ENCODE measurements at places on chromosomes 2 and 18.

- peak; percentile 18 for DNase-seq
These were observed 376.7 kb downstream of the TDRD15 start for GRCh38 chr2:21500401-21500945.

GRCh38 chr2:155100261-155100660 is 401.8 kb downstream of the KCNJ3 start:
- no peak for DNase-seq

GRCh38 chr2:218471982-218472381 is 53.1 kb downstream of the VIL1 start:
- DNase-seq, result no peak

DNA sequence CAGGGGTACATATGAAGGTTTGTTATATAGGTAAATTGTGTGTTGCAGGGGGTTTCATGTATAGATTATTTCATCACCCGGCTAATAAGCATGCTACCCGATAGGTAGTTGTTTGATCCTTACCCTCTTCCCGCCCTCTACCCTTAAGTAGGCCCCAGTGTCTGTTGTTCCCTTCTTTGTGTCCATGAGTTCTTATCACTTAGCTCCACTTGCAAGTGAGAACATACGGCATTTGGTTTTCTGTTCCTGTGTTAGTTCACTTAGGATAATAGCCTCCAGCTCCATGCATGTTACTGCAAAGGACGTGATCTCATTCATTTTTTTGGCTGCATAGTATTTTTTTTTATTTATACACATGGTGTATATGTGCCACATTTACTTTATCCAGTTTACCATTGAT is 34.2 kb upstream of the ELAC1 start:
- no peak for DNase-seq

GRCh38 chr2:117702098-117702497 is 112.4 kb upstream of the DDX18 start:
- no peak for DNase-seq

GRCh38 chr18:56161566-56162260 is 476.7 kb downstream of the TXNL1 start:
- DNase-seq, result no peak

DNA sequence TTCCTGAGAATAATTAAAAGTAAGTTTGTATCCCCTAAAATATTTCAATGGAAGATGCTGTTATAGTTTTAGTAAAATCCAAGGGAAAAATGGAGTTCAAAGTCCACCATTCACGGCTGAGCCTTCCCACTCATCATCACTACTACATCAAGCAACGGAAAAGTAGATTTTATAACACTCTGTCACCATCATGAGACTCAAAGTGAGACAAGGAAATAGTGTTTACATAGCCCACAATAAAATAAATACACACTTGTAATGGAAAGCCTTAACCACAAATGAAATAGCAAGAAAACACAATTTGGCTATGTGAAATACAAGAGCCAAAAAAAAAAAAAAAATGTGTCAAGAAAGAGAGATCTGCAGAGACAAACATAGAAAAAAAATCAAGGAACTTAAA is 569.9 kb upstream of the REG3G start:
- no peak for DNase-seq

- DNase-seq, result no peak
These were observed 30.7 kb upstream of the LGALSL start for GRCh38 chr2:64423303-64423702.

DNA sequence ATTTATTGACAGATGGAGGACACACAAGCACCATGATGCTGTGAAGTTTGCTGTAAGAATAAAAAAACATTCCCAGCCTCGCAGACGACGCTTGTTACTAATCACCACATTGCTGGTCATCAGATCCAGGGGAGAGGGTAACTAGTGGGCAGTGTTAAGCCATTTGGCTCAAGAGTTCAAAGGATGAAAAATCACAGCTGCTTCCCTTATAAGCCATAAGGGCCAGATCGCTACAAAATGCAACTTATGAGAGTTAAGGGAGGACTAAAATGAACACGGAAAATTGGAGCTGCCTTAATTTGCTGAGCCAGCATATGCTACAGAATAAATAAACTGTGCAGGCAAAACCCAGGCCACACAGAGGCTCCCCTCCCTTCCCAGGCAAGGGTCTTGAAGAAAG is 522.6 kb downstream of the TDRD15 start:
- DNase-seq, result no peak

DNA sequence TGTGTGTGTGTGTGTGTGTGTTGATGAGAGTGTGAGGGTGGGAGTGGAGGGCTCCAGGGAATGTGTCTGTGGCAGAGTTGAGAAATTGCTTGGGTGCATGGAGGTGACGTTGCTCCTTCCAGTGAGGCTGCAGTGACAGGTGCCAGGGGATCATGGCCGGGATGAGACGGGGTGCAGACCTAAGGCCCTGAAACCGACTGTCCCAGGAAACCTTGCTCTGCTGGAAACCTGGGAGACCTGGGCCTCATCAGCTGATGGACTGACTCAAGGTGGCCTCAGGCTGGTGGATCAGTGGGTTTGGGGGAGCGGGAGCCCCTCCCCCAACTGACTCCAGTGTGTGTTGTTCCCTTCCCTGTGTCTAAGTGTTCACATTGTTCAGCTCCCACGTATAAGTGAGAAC is 56.6 kb downstream of the INHBB start:
- DNase-seq, result no peak

DNA sequence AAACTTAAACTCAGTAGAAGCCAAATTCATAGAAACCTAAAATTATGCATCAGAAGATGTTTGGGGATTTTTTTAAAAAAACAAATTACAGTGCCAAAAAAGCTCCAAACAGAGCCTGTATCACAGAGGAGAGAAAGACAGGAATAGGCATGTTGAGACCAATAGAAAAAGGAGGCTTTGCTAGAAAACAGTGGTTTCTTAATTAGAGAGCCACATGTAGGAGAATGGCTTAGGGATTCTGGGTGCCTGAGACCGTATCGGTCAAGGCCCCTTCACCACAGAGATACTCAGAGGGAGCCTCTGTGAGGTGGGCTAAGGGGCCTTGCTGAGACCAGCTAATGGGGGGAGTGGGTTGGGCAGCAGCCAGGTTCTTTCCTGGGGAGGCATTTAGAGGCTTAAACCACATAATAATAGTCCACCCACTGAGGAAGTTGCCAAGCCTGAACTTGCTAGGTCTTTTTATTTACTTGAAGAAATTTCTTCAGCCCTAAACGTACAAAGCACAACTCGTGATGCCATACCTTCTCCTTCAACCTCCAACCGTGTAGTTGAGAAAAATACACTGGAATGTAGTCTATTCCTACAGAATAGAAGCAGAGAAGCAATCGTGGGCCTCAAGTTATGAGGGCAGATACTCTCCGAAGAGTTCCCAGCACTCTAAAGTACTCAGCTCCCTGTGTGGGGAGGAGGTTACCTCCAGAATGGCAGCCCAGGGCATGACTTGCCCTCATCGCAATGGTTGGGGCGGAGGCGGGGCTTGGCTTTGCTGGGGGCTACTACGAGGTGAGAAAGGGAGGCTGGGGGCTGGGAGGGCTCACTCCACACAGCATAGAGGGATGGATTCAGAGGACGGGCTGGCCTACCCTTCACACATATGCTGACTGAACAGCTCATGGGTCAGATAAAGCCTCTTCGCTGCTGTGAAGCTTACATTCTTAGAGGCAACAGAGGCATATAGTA is 237.9 kb downstream of the TPGS2 start:
- no peak for DNase-seq

DNA sequence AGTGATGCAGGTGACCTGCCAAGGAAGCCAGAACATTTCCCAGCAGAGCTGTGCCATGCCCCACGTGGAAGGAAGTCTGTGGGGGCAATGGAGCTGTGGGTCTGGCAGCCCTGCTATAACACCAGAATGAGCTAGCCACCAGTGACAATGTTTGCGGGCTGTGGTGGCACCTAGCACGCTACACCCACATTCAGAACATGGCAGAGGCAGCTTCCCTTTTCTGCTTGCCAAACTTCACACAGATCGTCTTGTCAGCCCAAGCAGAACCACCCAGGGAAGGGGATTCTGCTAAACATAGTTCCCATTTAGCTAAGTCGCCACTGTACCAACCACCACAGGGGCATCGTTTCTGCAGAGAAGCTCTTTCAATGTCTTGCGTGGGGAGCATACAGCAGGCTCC is 27.0 kb upstream of the CCDC93 start:
- no peak for DNase-seq

GRCh38 chr18:28112056-28112470 is 64.9 kb downstream of the CDH2 start:
- peak; percentile 89 for DNase-seq

GRCh38 chr18:44777457-44778192 is 96.9 kb downstream of the SETBP1 start:
- DNase-seq, result no peak

GRCh38 chr18:8860845-8861642 is 155.7 kb downstream of the MTCL1 start:
- DNase-seq, result no peak

DNA sequence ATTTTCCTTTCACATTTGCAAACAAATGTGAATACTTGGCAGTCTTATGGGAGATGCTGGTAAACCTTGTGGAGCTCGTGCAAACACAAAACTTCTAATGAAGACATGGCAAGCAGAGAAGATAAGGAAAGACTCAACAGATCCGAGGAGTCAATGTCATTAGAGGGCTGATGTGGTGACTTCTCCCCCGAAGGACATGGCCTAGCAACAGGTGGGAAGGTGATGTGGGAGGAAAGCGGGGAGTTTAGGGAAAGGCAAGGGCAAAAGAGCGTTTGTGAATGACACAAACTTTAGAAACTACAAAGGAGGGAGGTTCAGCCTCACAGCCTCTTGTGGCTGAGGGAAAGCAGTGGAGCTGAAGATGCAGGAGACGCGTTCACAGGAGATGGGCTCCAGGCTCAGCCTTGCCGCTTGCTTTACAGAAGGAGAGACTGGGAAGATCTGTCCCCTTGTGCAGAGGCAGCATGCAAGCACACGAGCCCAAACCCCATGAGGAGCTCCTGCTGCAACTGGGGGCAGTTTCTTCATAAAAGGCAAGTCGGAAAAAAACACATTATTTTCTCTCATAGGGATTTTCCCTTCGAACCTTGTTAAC is 86.6 kb downstream of the SOWAHC start:
- peak; percentile 5 for DNase-seq
